PC-9 (cell line): ENCODE measurements at places on chromosomes 4 and X.

- DNase-seq, result no peak
- H3K27ac ChIP-seq, result peak overlapping the region; percentile 93
- H3K36me3 ChIP-seq, result peaks cover 23% of the 10 kb centered on the region
- peak overlapping the region; percentile 98 for H3K4me3 ChIP-seq
- H3K4me1 ChIP-seq, result peaks cover 14% of the 10 kb centered on the region; the same call in 1 of the 2 replicates
These were observed 934 bp upstream of the SEC31A start for GRCh38 chr4:82891707-82892466.

GRCh38 chr4:6239486-6239885 is 30.2 kb upstream of the WFS1 start:
- no peak for DNase-seq
- peaks cover 68% of the 10 kb centered on the region for H3K27me3 ChIP-seq
- no peak overlapping the region for H3K27ac ChIP-seq
- no peak overlapping the region for H3K4me3 ChIP-seq
- no peaks in the 10 kb centered on the region for H3K36me3 ChIP-seq

DNA sequence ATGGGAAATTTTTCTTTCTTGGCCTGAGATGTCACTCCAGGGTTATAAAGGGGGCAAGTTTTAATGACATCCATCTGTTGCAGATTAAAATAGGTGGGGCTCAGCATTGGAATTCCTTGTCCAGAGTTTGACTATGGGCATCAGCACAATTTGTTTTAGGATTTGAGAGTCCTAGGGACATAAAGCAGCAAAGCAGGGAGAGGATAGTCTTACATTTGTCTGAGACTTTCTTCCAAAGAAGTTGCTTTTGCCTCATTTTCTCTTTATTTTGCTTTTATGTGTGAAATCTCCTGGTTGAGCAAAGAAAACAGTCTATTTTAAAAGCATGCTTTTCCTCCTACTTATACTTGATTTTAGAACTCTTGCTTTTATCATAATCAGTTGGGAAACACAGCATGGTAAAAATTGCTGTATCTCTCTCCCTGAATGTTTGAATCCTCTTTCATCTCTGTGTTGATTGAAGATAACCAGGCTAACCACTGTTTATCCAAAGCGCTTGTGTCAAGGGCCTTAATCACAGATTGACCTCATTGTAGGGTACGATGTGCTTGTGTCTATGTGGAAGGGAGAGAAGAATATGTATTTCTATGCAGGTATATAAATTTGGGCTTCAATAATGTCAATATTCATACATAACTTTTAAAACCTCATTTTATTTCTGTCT is 121.5 kb downstream of the ANK2 start:
- no peak for DNase-seq
- H3K27me3 ChIP-seq, result no peaks in the 10 kb centered on the region
- no peak overlapping the region for H3K4me3 ChIP-seq
- no peak overlapping the region for H3K27ac ChIP-seq
- no peaks in the 10 kb centered on the region for H3K36me3 ChIP-seq
- H3K4me1 ChIP-seq, result no peaks in the 10 kb centered on the region

DNA sequence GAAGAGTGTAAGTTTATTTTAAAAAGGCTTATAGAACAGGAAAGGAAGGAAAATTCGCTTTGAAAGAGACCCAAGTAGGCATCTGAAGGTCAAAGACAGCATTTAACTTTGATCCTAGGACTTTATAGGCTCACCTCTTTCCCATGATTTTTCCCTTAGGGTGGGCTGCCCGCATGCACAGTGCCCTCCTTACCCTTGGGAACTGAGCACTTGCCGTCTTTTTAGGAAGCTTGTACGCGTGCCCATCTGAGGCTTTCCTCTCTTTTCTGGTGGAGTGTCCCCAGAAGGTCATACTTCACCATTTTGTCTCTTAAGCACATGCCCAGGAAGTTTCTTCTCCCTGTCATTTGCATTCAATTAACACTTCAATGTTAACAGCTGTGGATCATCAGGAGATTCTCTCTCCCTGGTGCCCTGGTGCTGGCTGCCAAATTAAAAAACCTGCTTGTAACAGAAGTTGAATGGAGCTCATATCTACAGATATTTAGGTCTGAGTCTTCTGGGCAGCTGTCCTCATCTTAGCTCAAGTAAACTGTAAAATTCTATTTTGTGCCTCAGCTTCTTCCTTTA is 38.4 kb upstream of the IL9R start:
- H3K4me3 ChIP-seq, result no peak overlapping the region
- no peaks in the 10 kb centered on the region for H3K27me3 ChIP-seq
- no peaks in the 10 kb centered on the region for H3K36me3 ChIP-seq
- no peak overlapping the region for H3K27ac ChIP-seq

GRCh38 chr4:98652996-98653395 is 5.4 kb downstream of the TSPAN5 start:
- H3K36me3 ChIP-seq, result no peaks in the 10 kb centered on the region
- H3K27ac ChIP-seq, result peak overlapping the region; percentile 84
- DNase-seq, result no peak
- no peaks in the 10 kb centered on the region for H3K27me3 ChIP-seq

GRCh38 chr4:108034565-108034964 is 44.9 kb downstream of the HADH start:
- no peaks in the 10 kb centered on the region for H3K36me3 ChIP-seq
- H3K4me3 ChIP-seq, result no peak overlapping the region
- H3K27me3 ChIP-seq, result no peaks in the 10 kb centered on the region
- DNase-seq, result no peak
- H3K27ac ChIP-seq, result no peak overlapping the region

DNA sequence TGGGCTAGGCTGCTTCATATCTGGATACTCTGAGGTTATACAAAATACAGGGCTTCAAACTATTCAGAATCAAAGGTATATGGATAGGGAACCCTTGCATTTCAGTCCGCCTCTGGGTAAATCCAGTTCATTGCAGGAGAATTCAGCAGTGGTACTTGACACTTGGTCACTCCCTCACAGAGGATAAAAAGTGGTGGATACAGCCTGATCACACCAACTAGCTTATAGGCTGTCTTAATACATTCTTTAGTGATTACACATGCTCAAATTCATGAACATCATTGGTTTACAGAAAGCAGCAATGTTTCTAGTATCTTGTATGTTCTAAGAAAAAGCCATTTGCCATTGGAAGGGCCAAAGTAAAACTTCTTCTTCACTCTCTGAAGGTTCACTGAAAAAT is 104.8 kb upstream of the PDE5A start:
- no peak for DNase-seq
- H3K27me3 ChIP-seq, result no peaks in the 10 kb centered on the region
- no peak overlapping the region for H3K4me3 ChIP-seq
- H3K4me1 ChIP-seq, result peaks cover 60% of the 10 kb centered on the region
- no peak overlapping the region for H3K27ac ChIP-seq

GRCh38 chr4:85084371-85085094 is 118.0 kb upstream of the WDFY3 start:
- H3K27me3 ChIP-seq, result no peaks in the 10 kb centered on the region
- no peak for DNase-seq
- H3K27ac ChIP-seq, result no peak overlapping the region
- no peaks in the 10 kb centered on the region for H3K4me1 ChIP-seq
- H3K36me3 ChIP-seq, result no peaks in the 10 kb centered on the region

DNA sequence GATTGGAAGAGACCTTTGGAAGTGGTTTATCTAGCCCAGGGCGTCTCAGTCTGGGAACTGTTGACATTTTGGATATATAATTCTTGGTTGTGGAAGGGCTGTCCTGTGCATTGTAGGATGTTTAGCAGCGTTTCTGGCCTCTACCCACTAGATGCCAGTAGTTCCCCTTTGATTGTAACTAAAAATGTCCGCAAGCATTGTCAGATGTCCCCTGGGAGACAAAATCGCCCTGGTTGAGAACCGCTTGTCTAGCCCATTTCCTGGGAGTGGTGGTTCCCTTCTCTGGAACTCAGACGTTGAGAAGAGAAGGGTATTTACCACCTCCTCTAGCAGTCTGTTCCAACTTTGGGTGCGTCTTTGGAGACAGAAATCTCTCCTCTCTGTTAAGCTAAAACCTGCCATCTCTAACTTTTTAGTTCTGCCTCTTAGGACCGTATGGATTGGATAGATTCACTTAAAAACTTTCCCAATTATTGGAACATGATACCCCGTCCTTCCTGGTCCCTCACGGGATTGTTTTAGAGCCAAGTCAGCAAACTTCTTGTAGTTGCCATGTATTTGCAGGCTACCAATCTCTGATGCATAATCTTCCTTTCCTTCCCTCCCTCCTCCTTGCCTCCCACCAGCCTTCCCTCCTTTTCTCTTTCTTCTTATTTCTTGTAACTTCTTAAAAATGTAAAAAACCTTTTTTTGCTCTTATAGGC is 13.9 kb downstream of the TMEM165 start:
- H3K4me3 ChIP-seq, result no peak overlapping the region
- H3K27ac ChIP-seq, result no peak overlapping the region
- no peak for DNase-seq
- no peaks in the 10 kb centered on the region for H3K36me3 ChIP-seq

DNA sequence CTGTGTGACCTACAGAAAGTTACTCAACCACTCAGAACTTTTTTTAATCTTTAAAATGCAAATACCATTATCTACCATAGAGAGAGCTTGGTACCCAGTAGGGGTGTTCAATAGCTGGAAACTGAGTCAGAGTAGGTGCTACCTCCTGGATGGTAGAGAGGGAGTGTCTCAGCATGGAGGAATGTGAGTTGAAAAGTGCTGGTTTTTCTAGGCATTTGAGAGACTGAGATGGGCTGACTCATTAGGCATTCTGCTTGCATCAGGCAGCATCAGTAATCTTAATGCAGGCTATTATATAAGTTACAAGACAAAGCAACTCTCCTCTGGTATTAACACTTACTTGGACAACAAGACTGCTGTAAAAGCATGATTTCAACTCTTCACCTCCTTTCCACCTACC is 70.9 kb upstream of the ARHGEF9 start:
- no peaks in the 10 kb centered on the region for H3K27me3 ChIP-seq
- H3K36me3 ChIP-seq, result no peaks in the 10 kb centered on the region
- H3K4me3 ChIP-seq, result no peak overlapping the region
- H3K4me1 ChIP-seq, result no peaks in the 10 kb centered on the region
- no peak overlapping the region for H3K27ac ChIP-seq
- DNase-seq, result no peak

- H3K27me3 ChIP-seq, result no peaks in the 10 kb centered on the region
- H3K27ac ChIP-seq, result no peak overlapping the region
- H3K4me3 ChIP-seq, result no peak overlapping the region
- H3K36me3 ChIP-seq, result no peaks in the 10 kb centered on the region
These were observed 50.8 kb upstream of the FBXW7 start for GRCh38 chr4:152586668-152587067.

GRCh38 chr4:39770471-39770870 is 72.5 kb downstream of the UBE2K start:
- no peak overlapping the region for H3K4me3 ChIP-seq
- H3K27ac ChIP-seq, result no peak overlapping the region
- no peak for DNase-seq
- H3K4me1 ChIP-seq, result no peaks in the 10 kb centered on the region
- H3K27me3 ChIP-seq, result no peaks in the 10 kb centered on the region

- no peak overlapping the region for H3K27ac ChIP-seq
- no peaks in the 10 kb centered on the region for H3K36me3 ChIP-seq
- no peak for DNase-seq
These were observed 34.2 kb downstream of the FAT1 start for GRCh38 chr4:186689476-186689875.

DNA sequence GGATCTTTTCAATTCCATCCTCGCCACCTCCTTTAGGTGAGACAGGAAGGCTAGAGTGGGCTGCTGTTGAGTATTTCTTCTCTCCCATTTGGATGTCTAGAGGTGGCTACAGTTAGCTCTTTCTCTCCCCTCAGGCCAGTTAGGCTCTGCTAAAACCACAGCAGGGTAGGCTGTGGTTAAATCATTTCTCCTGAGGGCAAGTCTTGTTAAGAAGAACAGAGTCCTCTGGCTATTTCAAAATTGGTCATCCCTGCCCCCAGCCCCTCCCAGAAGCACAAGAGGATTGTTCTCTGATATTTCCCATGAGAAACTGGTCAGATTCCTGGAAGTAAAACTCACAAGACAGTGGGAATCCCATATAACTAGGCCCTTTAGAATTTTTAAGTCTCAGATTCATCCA is 1359.5 kb downstream of the TECRL start:
- H3K27me3 ChIP-seq, result no peaks in the 10 kb centered on the region
- no peak overlapping the region for H3K4me3 ChIP-seq
- no peaks in the 10 kb centered on the region for H3K4me1 ChIP-seq
- no peak for DNase-seq

- peak overlapping the region; percentile 67 for H3K27ac ChIP-seq
- DNase-seq, result peak; percentile 90
- H3K4me1 ChIP-seq, result peaks cover 38% of the 10 kb centered on the region
- H3K4me3 ChIP-seq, result 0 out of 2 replicates have a peak overlapping the region, but pooled peaks have one; percentile 15
These were observed 28.4 kb downstream of the APBB2 start for GRCh38 chr4:41185614-41186592.

DNA sequence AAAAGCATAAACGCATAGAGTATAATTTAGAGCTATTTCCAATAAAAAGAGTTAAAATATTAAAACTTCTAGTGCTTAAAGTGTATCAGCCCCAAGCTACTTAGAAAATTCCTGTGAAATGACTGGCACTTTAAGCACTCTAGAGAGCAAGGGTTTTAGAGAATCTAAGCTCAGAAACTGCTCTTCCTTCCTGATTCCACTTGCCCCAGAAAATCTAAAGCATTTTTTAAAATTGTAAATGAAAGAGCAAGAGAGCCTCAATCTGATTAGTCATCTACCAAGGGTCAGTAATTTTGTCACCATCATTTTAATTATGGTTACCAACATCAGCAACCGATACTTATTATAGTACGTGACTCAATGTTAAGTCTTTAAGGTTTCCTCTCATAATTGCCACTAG is 25.0 kb downstream of the CTPS2 start:
- no peak overlapping the region for H3K27ac ChIP-seq
- no peaks in the 10 kb centered on the region for H3K27me3 ChIP-seq
- H3K36me3 ChIP-seq, result no peaks in the 10 kb centered on the region
- DNase-seq, result no peak
- no peak overlapping the region for H3K4me3 ChIP-seq

- H3K27ac ChIP-seq, result no peak overlapping the region
- DNase-seq, result peak; percentile 4
- no peak overlapping the region for H3K4me3 ChIP-seq
- no peaks in the 10 kb centered on the region for H3K27me3 ChIP-seq
- H3K4me1 ChIP-seq, result no peaks in the 10 kb centered on the region
- H3K36me3 ChIP-seq, result no peaks in the 10 kb centered on the region
These were observed 10.2 kb upstream of the KCNE5 start for GRCh38 chrX:109635146-109635545.

- no peak overlapping the region for H3K27ac ChIP-seq
- H3K36me3 ChIP-seq, result no peaks in the 10 kb centered on the region
- H3K27me3 ChIP-seq, result no peaks in the 10 kb centered on the region
- no peaks in the 10 kb centered on the region for H3K4me1 ChIP-seq
- DNase-seq, result no peak
- H3K4me3 ChIP-seq, result no peak overlapping the region
These were observed 9.4 kb downstream of the ANKRD50 start for GRCh38 chr4:124703154-124703553.

- H3K27ac ChIP-seq, result no peak overlapping the region
- DNase-seq, result no peak
- H3K4me3 ChIP-seq, result no peak overlapping the region
- no peaks in the 10 kb centered on the region for H3K27me3 ChIP-seq
- H3K36me3 ChIP-seq, result no peaks in the 10 kb centered on the region
- H3K4me1 ChIP-seq, result no peaks in the 10 kb centered on the region
These were observed 12.3 kb upstream of the FGF5 start for GRCh38 chr4:80254114-80254513.
